ENCODE measurements at places on chromosomes 16 and 17.

DNA sequence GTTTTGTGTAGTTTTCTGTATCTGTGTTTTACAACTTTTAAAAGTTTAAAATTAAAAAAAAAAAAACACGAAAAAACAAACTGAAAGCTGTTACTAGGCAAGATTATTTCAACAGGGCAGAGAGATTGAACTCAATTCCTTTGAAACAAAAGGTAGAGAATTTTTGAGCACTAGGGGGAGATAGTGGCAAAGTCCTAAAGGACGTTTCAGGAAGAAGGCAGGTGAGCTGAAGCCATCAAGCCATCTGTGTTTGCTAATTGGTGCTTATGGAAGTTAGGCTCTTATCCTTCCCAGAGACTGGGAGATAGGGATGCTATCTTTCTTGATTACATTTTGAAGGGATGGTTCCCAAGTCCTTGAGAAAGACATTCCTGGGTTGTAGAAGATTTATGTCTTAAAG lies 70.6 kb upstream of the CLEC3A start:
- DNase-seq = no peak

DNA sequence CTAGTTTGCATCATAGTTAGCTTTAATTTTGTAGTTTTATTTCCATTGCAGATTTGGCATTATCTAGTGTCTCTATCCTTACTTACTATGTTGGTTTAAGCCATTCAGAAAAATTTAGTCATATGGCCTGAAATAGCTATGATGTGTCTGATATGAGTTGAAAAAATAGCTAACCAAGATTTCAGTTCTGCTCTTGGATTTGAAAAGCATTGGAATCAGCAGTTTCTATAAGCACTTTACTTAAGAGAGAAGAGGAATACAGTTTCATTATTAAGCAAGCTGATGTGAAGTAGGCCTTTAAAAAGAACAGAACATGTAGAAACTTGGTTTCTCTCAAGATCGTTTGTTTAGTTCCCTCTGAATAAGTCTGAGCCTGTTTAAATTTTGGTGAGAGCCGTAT lies 25.9 kb downstream of the LPCAT2 start:
- DNase-seq = no peak

DNA sequence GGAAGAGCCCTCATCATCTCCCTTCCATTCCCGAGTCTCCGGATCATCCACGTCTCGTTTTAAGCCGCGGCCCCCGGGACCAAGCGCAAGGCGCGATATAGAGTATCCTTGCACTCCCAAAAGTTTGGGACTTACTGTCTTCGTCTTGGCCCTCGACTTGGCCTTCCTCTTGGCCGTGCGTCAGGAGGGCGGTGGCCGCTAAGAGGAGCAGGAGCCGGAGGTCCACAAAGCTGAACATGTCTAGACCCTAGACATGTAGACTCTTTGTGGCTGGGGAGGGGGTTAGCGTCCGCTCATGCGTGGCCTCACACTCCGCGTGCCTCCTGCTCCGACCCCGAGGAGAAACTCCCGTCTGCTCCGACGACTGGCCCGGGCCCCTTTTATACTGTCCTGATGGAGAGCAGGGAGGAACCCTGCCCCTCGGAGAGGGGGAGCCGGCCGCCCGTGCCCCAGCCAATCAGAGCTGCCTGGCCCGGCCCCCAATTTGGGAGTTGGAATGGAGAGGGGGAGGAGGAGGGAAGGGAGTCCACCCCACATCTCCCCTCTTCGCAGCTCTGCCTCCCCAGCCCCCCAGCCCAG lies at the start of gene COL1A1:
COL1A1 (minus strand) TSS at position 356 of the 579 bp plus-strand sequence; CDS start at position 238, 118 bp downstream.
- DNase-seq = no peak

GRCh38 chr17:56593646-56594319 lies at the start of gene NOG:
Gene NOG, plus strand, starts transcription at chr17:56593699. Its CDS starts 525 bp downstream, at chr17:56594224.
- DNase-seq = peak; percentile 52

DNA sequence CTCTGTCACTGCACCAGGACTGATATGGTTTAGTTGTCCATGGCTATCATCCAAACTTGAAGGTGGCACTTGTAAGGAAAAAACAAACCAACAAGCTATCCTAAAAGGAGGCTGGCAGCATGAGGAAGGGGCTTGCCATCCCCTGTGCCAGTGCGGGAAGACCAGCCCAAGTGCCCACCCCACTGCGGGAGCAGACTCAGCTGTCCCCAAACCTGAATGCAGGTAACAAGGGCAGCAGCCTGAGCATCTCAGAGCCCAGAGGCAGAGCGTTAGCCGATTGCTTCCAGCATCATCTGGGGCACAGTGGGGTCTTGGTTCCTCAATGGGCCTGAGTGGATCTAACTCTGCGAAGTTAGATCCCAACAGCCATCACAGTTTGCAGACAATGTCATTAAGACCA lies 29.2 kb upstream of the C16orf78 start:
- no peak for DNase-seq

GRCh38 chr16:80040413-80040812 lies 439.9 kb upstream of the MAF start:
- no peak for DNase-seq

DNA sequence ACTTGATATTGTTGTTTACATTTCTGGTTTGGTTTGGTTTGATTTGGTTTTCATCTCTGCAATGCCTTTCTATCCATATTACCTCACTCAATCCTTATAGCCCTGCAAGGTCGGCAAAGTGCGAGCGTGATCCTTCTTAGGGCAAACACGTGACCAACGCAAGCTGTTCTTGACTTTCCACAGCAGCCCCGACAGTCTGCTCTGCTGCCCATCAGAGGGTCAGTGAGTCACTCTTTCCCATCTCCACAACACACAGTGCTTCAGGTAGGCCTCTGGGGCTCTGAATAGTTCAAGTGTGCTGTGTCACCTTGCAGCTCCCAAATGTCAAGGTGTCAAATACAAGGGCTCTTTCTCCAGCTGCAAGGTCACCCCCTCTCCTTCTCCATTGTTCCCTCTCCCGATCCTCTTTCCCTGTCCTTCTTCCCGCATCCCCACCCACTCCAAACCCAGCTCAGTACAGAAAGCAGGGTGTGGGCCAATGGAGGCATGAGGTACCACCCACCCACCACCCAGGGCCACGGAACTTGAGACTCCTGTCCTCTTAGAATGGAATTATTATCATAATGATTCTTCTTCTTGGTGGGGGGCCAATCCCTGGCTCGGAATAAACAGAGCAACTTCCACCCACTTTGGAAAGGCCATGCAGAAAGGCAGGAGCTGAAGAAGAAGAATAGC lies 139.7 kb downstream of the SLC39A11 start:
- DNase-seq = no peak

DNA sequence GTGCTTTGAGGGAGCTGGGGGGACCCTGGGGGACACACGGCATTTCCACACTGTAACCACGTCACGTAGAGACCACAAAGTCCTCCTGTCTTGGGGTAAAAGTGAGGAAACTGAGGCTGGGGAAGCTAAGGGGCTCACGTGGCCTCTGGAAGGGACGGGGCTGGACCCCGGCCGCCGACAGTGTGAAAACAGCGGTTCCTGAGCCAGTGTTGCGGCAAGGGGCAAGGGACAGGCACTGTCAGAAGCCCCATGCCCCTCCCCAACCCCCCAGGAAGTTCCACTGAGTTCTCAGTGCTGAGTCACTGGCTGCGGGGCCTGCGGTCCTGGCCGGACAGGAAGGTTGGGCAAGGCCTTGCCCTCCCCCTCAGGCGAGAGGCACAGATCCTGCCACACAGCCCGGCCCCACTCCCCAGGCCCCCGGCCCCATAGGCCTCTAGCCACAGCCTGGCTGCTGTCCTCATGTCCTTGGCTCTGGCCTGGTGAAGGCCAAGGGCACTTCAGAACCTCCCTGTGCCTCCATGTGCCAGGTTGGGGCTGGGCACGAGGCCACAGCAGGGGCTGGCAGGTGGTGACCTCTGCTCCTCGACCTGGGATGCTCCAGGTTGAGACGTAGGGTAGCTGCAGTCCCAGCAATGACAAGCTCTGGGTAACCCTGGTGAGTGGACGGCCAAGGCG lies 5.0 kb upstream of the CCDC57 start:
- no peak for DNase-seq

- no peak for DNase-seq
Measured at GRCh38 chr17:30368912-30369720, 9.6 kb upstream of the CPD start.

- DNase-seq = no peak
Measured at GRCh38 chr17:48441231-48441711, 11.3 kb upstream of the SKAP1 start.

GRCh38 chr17:78034429-78035091 lies 76.1 kb downstream of the TNRC6C start:
- no peak for DNase-seq

All from activated CD4-positive, alpha-beta T cell treated with anti-CD3 and anti-CD28 coated beads, Interleukin-2, amount 50 U/mL, for 48 hours (primary cell).